RWPE1 (cell line): ENCODE measurements at places on chromosomes 4 and X.

DNA sequence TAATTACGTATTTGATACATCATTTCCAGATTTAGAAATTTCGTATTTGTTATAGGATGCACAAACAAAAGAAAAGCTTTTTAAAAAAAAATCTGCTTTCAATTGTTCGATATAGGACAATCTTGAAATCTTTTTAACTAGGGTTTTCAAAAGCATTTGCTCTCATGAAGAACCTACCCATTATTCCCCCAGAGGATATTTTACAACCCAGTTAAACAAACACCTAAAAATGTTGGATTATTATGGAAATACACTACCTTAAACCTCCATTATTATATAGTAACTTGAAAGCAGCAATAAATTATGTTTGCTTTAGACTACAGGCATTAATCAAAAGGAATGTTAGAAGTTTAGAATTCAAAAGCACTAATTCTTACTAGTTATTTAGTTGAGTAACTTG is 110.5 kb downstream of the PTPN13 start:
- DNase-seq: no peak

DNA sequence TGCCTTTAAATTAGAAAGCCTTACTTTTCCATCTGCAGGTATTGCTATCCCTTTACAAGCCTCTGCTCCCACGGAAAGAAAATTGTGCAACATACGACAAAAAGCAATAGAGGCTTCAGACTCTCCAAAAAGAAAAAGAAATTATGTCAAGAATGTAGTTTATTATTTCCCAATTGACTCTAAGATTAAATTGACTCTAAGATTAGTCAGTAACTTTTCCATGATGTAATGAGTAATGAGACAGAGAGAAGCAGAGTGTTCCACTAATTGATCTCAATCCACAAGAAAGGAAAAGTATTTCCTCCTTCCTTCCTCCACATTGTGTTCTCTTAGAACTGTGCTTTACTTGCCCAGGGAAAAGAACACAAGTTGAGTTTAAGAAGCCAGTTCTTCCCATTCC is 345.7 kb upstream of the HS3ST1 start:
- no peak for DNase-seq

DNA sequence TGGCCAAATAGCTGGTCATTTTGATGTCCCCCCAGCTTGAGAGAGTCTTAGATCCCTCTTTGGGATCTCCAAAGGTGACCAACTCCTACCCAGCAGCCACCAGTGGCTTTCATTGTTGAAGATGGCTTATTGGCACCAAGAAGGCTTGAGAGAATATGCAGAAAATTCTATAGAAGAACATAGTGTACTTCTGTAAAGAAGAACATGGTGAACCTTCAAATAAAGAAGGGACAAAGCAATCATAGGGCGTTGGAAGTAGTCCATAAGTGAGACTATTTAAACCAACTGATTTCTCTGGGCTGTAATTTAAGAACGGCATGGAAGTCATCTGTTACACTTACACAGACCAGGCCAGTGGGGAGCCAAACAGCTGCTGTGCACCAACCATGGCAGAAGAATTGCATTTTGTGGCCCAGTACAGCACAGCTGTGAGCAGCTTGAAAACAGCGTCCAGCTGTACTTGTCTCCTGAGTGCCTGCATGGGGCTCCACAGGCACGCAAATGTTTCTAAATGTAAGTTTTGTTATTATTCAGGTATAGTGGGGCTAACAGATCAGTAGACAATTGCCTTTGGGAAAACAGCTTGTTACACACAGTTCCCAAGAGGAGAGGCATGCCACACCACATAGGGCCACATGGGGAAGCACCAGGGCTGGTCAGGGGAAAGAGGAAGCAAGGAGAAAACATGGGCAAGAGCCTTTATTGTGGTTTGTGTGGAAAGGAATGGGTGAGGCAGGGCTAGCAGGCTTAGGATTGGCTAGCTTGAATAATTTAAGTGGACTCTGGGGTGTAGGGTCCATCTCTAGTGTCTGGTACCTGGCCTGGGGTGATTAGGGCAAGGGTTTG is 125.0 kb downstream of the ARHGAP6 start:
- no peak for DNase-seq

DNA sequence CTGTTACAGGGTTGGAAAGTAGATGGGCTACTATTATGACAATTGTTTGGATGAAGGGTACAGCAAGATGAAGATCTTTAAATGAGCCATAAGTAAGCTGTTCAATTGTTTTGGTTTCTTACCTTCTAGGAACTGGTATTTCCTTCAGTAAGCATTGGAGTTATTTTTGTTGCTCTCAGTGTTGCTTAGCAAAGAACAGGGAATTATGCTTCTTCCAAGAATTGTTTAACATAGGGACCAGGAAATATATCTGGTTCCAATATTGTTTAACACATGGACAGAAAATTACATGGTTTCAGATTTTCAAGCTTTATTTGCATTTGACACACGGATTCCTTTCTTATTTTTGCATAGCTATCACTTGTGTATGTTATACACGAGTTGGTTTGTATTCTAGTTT is 1999.0 kb downstream of the ARAP2 start:
- no peak for DNase-seq

GRCh38 chr4:20421603-20421985 is 169.9 kb downstream of the SLIT2 start:
- DNase-seq: no peak

GRCh38 chr4:145177511-145177905 is 2.9 kb downstream of the OTUD4 start:
- no peak for DNase-seq

DNA sequence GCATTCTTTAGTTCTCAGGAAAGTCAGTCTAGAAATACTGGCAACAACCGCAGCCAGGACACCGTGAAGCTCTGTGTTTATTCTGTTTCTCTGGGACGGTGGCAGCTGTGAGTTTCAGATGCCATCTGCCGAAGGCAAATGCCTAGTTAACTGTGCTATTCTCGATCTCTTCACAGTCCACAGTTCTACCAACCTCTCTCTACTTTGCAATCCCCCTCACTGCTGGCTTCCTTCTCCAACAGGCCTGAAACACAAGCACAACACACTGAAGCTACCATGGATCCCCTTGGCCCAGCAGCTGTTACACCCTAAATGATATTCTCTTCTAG is 118.8 kb downstream of the ZNF827 start:
- no peak for DNase-seq
